ENCODE measurements at places on chromosomes 3 and 15.

DNA sequence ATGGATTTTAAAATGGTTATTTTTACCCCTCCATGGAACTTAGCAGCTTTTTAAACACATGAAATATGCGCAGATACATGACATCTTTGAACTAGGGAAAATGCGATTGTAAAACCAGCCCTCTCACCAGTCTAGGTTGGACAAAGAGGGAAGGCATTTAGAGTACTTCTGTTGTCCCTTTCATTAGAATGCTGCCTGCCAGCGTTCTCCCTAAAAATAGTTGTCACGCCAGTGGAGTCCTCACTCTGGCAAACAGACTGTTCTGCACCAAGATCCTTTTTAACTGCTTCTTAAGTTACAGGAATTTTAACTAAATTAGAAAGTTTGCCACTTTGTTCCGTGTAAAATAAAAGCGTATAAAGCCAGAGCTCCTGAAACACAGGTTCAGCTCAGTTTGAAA, 295.3 kb downstream of the VPS13C start:
- DNase-seq = no peak

DNA sequence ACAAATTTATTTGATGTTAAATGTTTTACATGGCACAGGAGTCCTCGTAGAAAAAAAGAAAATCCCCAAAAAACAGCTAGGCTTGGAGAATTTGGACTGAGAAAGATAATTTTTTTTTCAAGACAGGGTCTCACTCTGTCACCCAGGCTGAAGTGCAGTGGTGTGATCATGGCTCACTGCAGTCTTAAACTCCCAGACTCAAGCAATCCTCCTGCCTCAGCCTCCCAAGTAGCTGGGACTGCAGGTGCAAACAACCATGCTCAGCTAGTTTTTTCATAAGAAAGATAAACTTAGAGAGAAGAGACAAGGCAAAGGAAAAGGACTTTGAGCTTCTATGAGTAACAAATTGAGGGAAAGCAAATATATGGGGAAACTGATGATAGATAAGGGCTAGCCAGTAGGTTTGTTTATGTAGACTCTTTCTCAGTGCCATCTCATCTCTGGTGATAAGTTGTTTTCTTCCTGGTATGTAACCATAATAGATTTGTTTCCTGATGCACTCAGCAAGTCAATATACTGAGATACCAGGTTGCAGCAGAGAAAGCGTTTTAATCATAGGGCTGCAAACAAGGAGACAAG, 13.1 kb upstream of the TRMT10C start:
- DNase-seq = no peak

DNA sequence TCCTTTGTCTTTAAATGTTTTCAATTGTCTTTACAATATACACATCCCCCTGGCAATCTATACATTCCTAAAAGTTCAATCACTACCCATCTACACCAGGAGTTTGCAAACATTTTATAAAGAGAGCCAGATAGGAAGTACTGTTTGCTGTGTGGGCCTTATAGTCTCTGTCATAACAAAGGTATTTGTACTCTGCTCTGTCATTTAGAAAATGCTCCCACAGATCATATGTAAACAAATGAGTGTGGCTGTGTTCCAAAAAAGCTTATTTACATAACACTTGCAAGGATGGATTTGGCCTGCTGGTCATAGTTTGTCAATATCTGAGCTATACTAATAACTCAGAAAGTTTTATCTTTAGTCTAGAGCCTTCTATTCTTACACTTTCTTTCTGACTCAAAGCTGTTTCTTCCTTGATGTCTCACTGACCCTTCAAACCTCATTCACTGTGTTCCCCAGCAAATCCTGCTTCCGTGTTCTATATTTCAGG, 511.9 kb downstream of the GBE1 start:
- DNase-seq = peak; percentile 1

DNA sequence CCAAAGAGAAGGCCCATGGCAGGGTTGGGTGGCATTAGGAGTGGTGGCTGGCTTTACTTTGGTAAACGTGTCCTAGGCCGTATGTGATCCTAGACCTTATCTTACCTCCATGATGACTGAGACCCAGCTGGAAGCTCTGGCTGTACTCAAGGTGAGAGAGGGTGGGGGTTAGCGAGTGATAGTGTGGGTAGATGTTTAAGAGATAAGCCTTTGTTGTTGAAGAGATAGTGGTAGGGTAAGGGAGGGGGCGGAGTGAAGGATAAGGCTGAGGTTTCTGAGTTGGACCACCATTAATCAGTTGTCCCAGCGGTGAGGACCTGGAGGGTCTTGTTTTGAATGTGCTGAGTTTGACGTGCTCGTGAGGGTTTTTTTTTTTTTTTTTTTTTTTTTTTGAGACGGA, 61.5 kb upstream of the ULK4 start:
- DNase-seq = no peak

GRCh38 chr15:44798826-44799225, 62.5 kb downstream of the TRIM69 start:
- no peak for DNase-seq

All from T1000 (cell line).